ENCODE measurements at places on chromosomes 13 and 19.

- no peak for DNase-seq
Observed at GRCh38 chr19:21269813-21270212, 59.4 kb downstream of the ZNF708 start.

DNA sequence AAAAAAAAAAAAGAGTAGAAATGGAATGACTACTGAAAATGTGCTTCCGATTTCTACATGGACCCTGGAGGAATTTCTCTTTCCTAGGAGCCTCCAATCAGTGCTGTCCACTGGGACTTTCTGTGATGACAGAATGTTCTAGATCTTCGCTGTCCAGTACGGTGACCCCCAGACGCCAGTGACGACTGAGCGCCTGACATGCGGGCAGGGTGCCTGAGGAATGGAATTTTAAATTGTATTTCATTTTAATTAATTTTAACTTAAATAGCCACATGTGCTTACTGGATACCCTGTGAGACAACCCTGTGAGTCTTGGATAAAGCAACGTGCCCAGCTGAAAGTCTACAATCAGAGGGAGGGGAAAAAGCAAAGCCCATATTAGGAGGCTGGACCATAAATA, 4.1 kb upstream of the TLE6 start:
- no peak for DNase-seq

DNA sequence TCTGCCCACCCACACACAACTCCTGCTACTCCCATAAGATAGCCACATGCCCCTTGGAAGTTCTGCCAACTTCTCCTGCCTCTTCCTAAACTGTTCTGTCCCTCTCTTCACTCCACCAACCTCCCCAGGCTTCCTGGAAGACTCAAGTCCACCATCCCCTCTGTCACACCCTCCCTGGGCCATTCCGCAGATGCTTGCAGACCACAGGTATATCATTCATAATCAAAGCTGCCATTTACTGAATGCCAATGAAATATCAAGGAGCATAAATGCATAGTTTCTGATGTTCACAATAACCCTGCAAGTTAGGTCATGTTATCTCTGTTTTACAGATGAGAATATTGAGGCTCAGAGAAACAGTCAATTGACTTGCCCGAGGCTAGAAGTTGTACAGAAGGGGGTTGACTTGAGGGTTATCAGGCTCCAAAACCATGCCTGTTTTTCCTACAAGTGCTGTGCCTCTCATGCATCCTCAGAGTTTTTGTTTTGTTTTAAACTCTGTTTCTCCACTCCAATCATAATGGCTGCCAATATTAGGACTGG, 135.6 kb downstream of the SLC7A1 start:
- no peak for DNase-seq

- no peak for DNase-seq
Observed at GRCh38 chr19:51186323-51186722, 38.6 kb upstream of the CD33 start.

DNA sequence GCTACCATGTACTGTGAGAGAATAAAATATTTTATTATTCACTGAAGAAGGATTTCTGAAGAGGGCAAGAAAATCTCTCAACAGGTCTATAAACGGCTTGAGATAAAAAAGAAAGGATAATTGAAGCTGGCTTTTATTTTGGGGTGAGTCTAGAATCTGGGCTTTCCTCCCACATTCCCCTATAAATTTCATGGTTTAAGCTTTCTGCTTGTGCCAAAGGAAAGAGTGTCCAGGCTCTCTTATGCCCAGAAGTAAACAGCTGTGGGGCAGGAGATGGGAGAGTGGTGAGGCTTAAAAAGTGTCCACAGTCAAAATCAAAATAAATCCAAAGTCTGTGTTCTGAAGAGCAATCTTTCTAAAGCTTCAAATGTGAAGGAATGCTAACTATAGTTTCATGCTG, 942.2 kb upstream of the MIR17HG start:
- no peak for DNase-seq

DNA sequence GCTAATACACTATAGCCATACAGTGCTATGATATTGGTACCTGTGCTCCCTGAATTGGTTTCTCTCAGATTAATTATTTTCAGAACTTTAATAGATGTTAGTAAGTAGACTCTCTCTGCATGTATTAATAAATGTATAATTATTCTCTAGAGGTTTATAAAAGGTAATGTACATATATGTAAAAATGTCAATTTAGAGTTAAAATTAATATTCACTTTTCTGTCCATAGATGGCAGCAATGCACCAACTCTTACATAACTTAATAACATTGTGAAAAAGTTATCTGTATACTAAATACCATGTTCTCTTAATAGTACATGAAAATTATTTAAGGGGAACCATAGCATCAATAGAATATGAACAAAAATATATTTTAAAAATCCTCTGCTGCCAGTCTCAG, 515.0 kb upstream of the KLHL1 start:
- DNase-seq, result peak; percentile 4

DNA sequence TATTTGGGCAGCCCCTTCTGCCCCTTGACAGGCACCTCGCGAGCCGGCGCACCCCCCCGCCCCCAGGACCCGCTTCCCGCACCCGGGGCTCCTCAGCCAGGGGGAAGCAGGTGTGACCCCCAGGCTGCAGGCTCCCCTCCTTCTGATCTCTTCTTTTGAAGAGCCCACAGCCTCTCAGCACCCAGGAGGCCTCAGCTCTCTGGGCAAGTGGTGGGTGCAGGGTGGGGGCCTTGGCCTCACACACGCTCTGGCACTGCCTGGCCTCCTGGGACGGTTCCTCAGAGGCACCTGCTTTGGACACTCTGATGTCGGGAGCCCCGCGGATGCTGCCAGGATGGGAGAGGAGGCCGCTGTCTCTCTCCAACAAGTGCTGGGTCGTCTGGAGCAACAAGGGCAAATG, 1.5 kb upstream of the C13orf46 start:
- no peak for DNase-seq

GRCh38 chr19:32863841-32864240, 5.7 kb downstream of the SLC7A9 start:
- no peak for DNase-seq

GRCh38 chr13:22194106-22194805, 523.4 kb downstream of the FGF9 start:
- no peak for DNase-seq

DNA sequence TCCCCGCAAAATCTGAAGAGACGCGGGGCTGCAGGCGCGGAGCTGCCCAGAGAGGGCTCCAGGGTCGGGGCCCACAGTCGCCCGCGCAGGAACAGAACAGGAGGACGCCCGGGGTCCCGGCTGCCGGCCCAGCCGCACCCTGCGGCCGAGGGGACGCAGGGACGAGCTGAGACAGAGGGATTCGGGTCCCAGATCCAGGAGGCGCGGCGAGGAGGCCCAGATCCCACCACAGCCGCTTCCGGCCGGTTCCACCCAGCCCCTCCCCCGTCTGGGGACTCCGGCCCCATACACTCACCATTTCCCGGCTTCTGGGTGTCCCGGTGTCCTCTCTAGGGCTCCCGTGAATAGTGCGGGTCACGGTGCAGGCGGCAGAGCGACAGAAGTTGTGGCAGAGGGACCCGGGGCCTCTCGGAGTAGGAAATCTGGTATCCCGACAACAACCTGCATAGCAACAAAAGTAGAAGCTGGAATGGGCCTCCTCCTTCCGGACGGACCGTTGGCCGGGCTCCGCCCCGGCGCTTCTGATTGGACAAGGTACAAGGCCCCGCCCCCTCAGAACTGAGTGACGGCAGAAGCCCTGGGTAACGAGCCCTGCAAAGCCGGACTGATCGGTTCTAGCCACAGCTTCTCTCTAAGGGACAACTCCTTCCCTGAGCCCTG, at the start of gene ZNF20:
Gene ZNF20 (minus strand): TSS at position 466 of the 660 bp plus-strand sequence. CDS start 168 bp downstream, at position 298.
- DNase-seq, result peak; percentile 91

DNA sequence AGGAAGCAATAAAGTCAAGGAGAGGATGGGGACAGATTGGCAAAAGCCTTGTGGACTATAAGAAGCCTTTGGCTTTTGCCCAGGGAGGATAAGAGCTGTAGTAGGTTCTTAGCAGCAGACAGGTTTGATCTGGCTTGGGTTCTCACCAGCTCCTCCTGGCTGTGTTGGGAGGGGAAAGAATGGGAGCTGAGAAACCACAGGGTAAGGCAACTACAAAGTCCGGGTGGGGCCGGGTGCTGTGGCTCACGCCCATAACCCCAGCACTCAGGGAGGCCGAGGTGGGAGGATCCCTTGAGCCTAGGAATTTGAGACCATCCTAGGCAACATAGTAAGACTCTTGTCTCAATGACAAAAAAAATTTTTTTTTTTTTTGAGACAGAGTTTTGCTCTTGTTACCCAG, 20.6 kb downstream of the NECTIN2 start:
- DNase-seq, result no peak

DNA sequence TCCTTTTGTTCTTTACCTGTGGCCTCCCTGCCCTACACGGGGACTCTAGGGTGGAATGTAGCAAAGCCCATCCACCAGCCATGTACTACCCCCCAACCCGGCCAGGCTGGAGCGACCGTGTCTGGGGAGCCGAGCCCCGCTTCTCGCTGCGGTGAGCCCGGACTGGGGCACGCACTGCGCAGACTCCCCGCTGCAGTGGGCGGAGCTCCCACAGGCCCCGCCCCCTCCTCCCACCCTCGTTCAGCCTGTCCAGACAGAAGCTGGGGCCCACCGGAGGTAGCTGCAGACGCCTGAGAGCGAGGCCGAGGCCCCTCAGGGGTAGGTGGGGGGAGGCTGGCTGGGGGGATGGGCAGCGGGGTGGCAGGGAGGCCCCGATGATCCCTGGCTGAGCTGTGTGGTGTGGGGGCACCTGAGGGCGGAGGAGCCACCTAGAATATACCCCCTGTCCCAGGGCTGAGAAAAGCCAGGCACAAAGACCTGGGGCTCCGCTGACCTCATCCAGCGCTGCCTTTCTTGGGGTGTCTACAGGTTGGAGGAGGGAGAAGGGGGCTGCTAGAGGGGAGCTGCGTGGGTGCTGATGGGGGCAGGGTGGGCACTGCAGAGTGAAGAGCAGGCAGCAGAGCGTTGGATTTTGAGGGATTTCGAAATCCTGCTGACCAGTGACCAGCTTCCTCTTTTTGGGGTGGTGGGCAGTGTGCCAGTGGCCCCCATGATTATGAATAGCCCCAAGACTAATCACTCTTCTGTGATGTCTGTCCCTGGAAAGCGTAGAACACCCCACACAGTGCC, 17.3 kb downstream of the PLD3 start:
- peak; percentile 57 for DNase-seq

DNA sequence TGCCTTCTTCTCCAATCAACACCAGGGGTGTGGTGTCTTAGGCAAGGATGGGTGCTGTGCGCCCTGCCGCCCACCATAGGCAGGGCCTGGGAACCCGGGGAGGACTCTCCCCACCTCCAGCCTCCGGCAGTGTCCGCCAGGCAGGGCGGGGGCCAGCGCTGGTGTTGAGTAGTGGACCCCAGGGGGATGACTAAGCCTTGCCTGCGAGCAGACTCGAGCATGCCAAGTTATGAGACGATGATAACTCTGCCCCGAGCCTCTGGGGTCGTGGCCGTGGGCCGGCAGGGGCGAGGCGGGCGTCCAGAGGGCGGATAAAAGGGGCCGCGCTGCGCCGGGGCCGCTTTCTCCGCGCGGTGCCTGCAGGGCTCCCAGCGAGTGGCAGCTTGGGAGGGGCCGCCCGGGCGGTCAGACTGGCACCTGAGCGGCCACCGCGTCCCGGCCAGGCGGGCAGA, at the start of gene MEDAG:
Gene MEDAG (plus strand): TSS at position 340 of the 452 bp plus-strand sequence. CDS start 245 bp downstream, outside the sequence.
- DNase-seq, result peak; percentile 74

DNA sequence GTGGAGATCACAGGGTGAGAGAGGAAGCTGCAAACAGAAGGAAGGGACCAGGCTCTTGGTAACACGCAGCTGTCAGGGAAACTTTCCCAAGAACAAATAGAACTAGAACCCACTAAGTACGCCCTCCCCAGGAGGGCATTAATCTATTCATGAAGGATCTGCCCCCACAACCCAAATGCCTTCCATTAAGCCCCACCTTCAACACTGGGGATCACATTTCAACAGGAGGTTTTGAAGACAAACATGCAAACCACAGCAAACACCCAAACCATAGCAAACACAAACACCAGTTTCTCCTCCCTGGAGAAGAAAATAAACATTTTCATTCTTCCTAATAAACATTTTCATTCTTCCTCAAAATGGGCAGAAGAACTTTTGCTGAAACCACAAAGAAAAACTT, 329.6 kb downstream of the EFNB2 start:
- DNase-seq, result no peak

DNA sequence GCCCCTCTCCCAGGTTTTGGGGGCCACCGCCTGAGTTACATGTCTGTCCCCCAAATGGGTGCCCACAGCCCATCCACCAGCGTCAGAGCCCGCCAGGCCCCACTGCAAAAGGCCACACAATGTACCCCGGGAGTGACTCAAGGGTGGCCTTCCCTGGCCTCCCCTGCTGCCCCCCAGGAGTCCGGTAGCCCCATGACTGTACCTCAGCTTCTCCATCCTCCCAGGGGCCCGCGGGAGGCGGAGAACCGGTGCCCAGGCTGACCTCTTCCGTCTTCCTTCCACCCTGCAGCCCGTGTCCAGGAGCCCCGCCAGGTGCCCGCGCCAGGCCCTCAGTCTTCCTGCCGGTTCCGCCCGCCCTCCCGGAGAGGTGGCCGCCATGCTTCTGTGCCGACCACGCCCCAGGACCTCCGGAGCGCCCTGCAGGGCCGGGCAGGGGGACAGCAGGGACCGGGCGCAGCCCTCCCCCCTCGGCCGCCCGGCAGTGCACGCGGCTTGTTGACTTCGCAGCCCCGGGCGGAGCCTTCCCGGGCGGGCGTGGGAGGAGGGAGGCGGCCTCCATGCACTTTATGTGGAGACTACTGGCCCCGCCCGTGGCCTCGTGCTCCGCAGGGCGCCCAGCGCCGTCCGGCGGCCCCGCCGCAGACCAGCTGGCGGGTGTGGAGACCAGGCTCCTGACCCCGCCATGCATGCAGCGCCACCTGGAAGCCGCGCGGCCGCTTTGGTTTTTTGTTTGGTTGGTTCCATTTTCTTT, 10.3 kb downstream of the CBARP start:
- DNase-seq, result no peak

GRCh38 chr19:12156223-12157058, at the start of gene ZNF625:
ZNF625 (minus strand) TSS chr19:12156734; CDS start chr19:12156558, 176 bp downstream.
- DNase-seq, result peak; percentile 81

DNA sequence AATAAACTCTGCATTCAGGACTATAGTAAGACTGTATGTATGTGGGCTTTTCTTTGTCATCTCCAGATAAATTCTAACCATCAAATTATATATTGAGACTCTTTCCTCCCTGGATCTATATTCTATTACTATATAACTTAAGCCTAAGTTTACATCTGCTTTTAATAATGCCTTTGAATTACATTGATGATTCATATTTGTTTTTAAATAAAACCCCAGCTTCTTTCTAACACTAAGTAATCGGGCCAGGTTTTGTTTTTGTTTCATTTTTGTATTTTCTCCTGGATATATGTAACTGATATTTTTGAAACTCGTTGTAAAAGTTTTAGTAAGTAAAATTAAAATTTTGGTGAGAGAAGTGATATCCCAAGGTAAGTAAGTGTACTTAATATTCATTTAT, 1599.1 kb downstream of the PCDH9 start:
- no peak for DNase-seq

DNA sequence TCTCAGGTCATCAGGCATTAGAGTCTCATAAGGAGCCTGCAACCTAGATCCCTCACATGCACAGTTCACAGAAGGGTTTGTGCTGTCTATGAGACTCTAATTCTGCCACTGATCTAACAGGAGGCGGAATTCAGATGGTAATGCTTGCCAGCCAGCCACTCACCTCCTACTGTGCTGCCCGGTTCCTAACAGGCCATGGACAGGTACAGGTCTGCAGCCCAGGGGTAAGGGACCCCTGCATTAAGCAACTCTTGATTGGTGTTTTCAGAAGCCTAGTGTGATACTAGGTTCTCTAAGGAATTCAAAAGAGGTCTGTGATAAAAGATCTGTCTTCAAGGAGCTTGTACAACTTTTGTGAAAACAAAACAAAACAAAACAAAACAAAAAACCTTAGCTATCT, 31.1 kb downstream of the CAB39L start:
- DNase-seq, result no peak

- DNase-seq, result no peak
Observed at GRCh38 chr19:17950310-17951156, 16.4 kb upstream of the KCNN1 start.

- DNase-seq, result peak; percentile 43
Observed at GRCh38 chr19:48867123-48867745, 1.2 kb downstream of the PLEKHA4 start.

Data from foreskin fibroblast (primary cell).